ENCODE measurements at places on chromosomes 2 and 18. TPM values are rescaled to one million over a fixed set of nuclear protein-coding genes. Genes with fewer than 3 reads are reported as not detected.

DNA sequence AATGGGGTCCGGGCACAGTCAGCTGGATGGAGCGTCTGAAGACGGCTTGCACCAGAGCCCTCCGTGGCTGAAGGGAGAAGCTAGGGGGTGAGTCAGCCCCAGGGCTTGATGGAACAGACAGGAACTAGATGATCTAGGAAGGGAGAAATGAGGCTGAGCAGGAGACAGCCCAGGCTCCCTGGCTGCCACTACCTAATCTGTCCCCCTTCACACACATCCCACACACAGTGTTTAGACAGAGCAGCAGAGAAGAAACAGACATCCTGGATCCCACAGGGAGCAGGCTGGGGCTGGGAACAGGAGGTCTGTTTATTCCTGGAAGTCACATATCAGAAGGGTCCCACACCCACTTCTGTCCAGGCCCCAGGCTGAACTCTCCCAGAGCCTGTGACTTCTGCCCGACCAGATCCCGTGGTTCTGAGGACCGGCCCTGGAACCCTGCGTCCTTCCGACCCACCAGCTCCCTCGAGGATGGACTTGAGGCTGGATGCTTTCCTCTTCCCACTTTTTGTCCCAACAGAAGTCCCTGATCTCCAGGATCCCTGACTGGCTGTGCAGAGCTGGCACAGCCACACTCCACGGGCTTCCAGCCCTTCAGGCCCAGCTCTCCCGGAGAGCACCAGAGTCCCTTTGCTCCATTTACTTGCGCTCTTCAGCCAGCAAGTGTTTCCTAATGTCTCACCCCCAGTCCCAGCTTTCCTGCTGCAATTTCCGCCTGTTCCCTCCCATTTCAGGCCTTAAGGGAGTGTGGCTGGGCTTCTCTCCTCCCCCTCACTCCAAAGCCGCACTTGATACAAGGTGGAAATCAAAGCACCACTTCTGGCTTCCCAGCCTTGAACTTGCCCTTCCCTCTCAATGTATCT is 1.5 kb upstream of the GPBAR1 start:
- H3K27me3 ChIP-seq, result no peaks in the 10 kb centered on the region
- H3K27ac ChIP-seq, result no peak overlapping the region
- H3K4me3 ChIP-seq, result no peak overlapping the region
- peaks cover 10% of the 10 kb centered on the region for H3K4me1 ChIP-seq

- no peak overlapping the region for H3K4me3 ChIP-seq
- H3K4me1 ChIP-seq, result no peaks in the 10 kb centered on the region
- no peaks in the 10 kb centered on the region for H3K27me3 ChIP-seq
- DNase-seq, result no peak
- H3K27ac ChIP-seq, result no peak overlapping the region
These were observed 210.9 kb downstream of the DYM start for GRCh38 chr18:49249521-49249920.

GRCh38 chr2:198518935-198519334 is 714.5 kb downstream of the PLCL1 start:
- H3K27ac ChIP-seq, result no peak overlapping the region
- no peak overlapping the region for H3K4me3 ChIP-seq
- DNase-seq, result no peak
- no peaks in the 10 kb centered on the region for H3K36me3 ChIP-seq

DNA sequence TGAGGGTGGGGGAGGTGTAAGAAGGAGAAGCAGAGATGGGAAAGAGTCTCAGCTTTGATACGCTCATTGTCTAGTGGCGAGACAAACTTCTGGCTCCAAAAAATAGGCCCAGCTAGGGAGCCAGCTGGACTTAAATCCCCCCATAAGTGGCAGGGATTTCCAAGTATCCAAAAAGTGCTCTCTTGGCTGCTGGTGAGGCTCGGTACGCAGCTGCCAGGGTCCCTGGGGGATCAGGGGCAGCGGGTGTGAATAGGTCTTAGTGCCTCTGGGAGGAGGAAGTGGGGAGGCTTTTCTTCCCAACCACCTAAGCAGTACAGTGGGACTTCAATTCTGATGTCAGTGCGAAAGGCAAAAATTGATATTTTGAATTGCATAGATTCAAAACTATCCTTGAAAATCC is 73.5 kb downstream of the ALK start:
- no peak for DNase-seq
- no peaks in the 10 kb centered on the region for H3K4me1 ChIP-seq
- H3K36me3 ChIP-seq, result no peaks in the 10 kb centered on the region
- H3K4me3 ChIP-seq, result no peak overlapping the region

- no peaks in the 10 kb centered on the region for H3K36me3 ChIP-seq
- DNase-seq, result no peak
- peaks cover 12% of the 10 kb centered on the region for H3K4me1 ChIP-seq
- H3K27me3 ChIP-seq, result peaks cover 4% of the 10 kb centered on the region
These were observed 2.8 kb downstream of the RHOB start for GRCh38 chr2:20449501-20450200.

GRCh38 chr2:175205523-175205922 is 24.0 kb upstream of the ATP5MC3 start:
- H3K4me3 ChIP-seq, result no peak overlapping the region
- DNase-seq, result no peak
- no peak overlapping the region for H3K27ac ChIP-seq

- no peaks in the 10 kb centered on the region for H3K36me3 ChIP-seq
- H3K27me3 ChIP-seq, result no peaks in the 10 kb centered on the region
- DNase-seq, result no peak
- H3K4me3 ChIP-seq, result no peak overlapping the region
- H3K27ac ChIP-seq, result no peak overlapping the region
- H3K4me1 ChIP-seq, result no peaks in the 10 kb centered on the region
These were observed 88.9 kb downstream of the TTN start for GRCh38 chr2:178718283-178718682.

DNA sequence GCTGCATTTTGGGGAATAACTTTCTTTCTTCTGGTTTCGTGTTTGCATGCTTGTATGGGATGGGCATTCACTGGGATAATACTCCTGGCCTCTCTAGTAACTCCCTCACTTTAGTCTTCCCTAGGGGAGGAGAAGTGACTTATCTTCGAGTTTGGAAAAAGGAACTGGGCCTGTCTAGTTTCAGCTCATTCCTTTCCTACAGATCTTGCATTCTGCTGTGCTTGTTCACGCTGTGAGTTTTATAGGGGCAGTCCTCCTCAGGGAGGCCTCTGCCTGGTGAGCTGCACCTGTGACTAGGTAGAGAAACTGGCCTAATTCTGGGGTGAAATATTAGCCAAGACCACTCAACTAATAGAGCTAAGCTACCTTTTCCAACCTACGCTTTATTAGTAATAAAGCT is 50.9 kb downstream of the PHLPP1 start:
- H3K27me3 ChIP-seq, result no peaks in the 10 kb centered on the region
- H3K36me3 ChIP-seq, result no peaks in the 10 kb centered on the region
- no peak overlapping the region for H3K4me3 ChIP-seq

DNA sequence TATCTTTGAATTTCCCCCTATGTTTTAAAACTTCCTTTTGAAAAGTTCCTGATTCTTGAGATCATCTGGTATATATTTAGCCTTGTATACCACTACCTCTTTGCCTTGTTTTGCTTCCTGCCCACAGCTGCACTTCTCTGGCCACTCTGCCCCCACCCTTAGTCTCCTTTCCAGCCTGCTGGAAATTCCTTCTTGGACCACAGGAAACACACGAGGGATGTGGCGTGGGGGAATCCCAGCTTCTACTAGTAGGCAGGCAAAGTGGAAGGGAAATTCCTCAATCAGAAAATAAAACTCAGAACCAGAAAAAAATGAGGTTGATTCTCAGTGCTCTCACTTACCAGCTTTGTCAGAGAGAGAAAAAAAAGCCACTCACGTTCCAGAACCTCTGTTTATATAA is 13.4 kb downstream of the IL18RAP start:
- H3K4me3 ChIP-seq, result no peak overlapping the region
- peaks cover 11% of the 10 kb centered on the region for H3K4me1 ChIP-seq
- peak; percentile 21 for DNase-seq

- no peak for DNase-seq
- H3K27me3 ChIP-seq, result no peaks in the 10 kb centered on the region
- no peak overlapping the region for H3K27ac ChIP-seq
- H3K4me1 ChIP-seq, result no peaks in the 10 kb centered on the region
- H3K36me3 ChIP-seq, result no peaks in the 10 kb centered on the region
- no peak overlapping the region for H3K4me3 ChIP-seq
These were observed 288.8 kb upstream of the SIX3 start for GRCh38 chr2:44652701-44653100.

GRCh38 chr2:30225131-30225762 is 6.1 kb upstream of the LBH start:
- H3K27ac ChIP-seq, result peak overlapping the region; percentile 76
- H3K36me3 ChIP-seq, result no peaks in the 10 kb centered on the region

- H3K4me3 ChIP-seq, result no peak overlapping the region
- DNase-seq, result no peak
- H3K27me3 ChIP-seq, result no peaks in the 10 kb centered on the region
- H3K27ac ChIP-seq, result no peak overlapping the region
- H3K4me1 ChIP-seq, result no peaks in the 10 kb centered on the region
These were observed 67.1 kb downstream of the ZBTB7C start for GRCh38 chr18:48342125-48342524.

GRCh38 chr18:712401-713134 is at the start of gene ENOSF1:
Gene ENOSF1, minus strand, starts transcription at chr18:712630. Its CDS starts 43 bp downstream, at chr18:712587.
- H3K36me3 ChIP-seq, result no peaks in the 10 kb centered on the region
- H3K27me3 ChIP-seq, result no peaks in the 10 kb centered on the region
- peak within 1 kb of the TSS; percentile 92 for H3K27ac ChIP-seq
- peak within 1 kb of the TSS; percentile 88 for H3K4me3 ChIP-seq
- peaks cover 14% of the 10 kb centered on the region for H3K4me1 ChIP-seq
- peak; percentile 80 for DNase-seq

DNA sequence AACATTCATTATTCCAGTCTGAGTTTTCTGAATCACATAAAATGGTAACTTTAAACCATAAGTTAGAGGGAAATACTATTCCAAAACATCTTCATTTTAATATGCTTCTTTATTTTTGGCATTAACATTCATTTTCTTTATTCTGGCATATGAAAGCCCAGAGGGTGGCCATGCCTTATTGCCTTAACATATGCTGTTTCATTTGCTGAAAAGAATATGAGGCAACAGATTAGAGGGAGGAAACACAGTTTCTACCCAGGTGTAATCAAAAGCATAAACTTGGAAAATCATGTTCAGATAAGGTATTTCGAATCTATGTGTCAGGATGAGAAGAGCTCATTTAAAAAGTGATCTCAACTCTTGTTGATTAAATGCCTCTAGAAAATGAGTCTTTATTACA is 379.9 kb upstream of the DSEL start:
- no peak overlapping the region for H3K4me3 ChIP-seq
- H3K27me3 ChIP-seq, result no peaks in the 10 kb centered on the region
- H3K4me1 ChIP-seq, result no peaks in the 10 kb centered on the region
- no peaks in the 10 kb centered on the region for H3K36me3 ChIP-seq

DNA sequence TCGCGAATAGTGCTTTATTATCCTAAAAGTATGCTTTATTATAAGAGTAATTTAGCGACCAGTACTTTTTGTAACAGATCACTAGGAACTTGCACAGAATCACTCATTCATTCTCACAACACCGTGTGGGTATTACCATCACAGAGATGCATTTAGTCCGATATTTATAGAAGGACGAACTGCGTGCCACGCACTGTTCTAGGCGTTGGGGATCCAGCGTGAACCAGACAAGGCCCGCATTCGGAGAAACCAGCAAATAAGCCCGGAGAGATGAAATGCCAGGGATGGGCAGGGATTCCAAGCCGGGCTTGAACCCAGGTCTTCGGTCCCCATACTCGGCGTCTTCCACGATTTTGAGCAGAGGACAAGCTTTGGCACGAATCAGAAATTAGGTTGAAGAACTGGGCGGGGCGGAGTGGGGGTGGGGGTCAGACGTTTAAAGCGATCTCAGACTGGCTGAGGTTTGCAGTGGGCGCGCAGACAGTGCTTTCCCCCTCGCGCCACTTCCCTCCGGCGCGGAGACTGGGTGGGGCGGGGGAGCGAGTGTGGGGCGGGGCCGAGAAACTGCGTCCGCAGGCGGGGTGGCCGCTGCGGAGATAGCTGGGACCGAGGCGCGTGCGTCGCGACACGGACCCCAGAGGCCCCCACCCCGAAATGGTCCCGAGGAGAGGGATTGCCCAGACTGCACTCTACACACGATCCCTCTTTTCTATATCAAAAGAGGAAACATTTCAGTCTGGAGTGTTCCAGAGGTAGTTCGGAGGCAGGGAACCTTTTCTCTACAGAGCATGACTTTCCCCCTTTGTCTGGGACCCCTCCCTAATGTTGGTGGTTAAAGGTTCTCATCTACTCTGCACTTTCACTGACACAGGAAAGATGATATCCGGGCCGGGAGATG is 1.1 kb upstream of the CXCR4 start:
- peak; percentile 88 for DNase-seq
- peaks cover 19% of the 10 kb centered on the region for H3K36me3 ChIP-seq
- H3K4me3 ChIP-seq, result peak overlapping the region; percentile 87
- H3K4me1 ChIP-seq, result peaks cover 47% of the 10 kb centered on the region

- no peak for DNase-seq
- no peak overlapping the region for H3K27ac ChIP-seq
- no peaks in the 10 kb centered on the region for H3K4me1 ChIP-seq
These were observed 26.0 kb upstream of the LAPTM4A start for GRCh38 chr2:20077411-20077940.

- peak overlapping the region; percentile 22 for H3K27ac ChIP-seq
- H3K27me3 ChIP-seq, result no peaks in the 10 kb centered on the region
- DNase-seq, result no peak
- H3K4me3 ChIP-seq, result no peak overlapping the region
- no peaks in the 10 kb centered on the region for H3K36me3 ChIP-seq
These were observed 51.2 kb downstream of the SPIRE1 start for GRCh38 chr18:12606592-12607315.

GRCh38 chr2:99156891-99157290 is 2.1 kb downstream of the LIPT1 start:
- H3K27ac ChIP-seq, result no peak overlapping the region
- H3K4me1 ChIP-seq, result peaks cover 25% of the 10 kb centered on the region

GRCh38 chr2:113831161-113831560 is 58.7 kb upstream of the ACTR3 start:
- no peaks in the 10 kb centered on the region for H3K27me3 ChIP-seq
- no peak for DNase-seq
- H3K27ac ChIP-seq, result no peak overlapping the region
- no peaks in the 10 kb centered on the region for H3K36me3 ChIP-seq
- H3K4me1 ChIP-seq, result no peaks in the 10 kb centered on the region

DNA sequence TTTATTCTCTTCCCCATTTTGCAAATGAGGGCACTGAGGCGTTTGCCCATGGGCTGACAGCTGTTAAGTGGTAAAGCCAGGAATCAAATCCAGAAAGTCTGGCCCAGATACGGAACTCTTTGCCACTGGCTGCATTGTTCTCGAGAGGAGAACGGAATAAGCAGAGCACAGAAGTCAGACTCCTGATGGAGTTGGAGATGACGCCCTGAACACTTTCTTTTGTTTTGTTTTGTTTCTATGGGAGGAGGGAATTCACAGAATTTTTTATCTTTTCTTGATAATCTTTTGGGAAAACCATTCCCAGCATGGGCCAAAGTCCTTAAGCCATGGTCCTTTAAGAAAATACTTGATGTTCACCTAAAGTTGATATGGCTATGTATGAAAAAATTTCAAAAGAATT is 322.2 kb downstream of the RDH14 start:
- no peaks in the 10 kb centered on the region for H3K4me1 ChIP-seq
- no peak for DNase-seq
- H3K36me3 ChIP-seq, result no peaks in the 10 kb centered on the region
- no peak overlapping the region for H3K4me3 ChIP-seq

The SIX3 gene
- total RNA-seq, result not detected

The KIF1A gene
- 1.8 TPM for total RNA-seq

The CPLX4 gene
- total RNA-seq, result not detected

The FLACC1 gene
- total RNA-seq, result 1.8 TPM

The FAM110C gene
- 0.44 TPM for total RNA-seq

The STAMBP gene
- total RNA-seq, result 71.7 TPM

The RFX8 gene
- not detected for total RNA-seq

The SF3B6 gene
- total RNA-seq, result 141 TPM

The SLC23A3 gene
- total RNA-seq, result 2.3 TPM

The RHOB gene
- 27.4 TPM for total RNA-seq

The ZBTB7C gene
- total RNA-seq, result not detected

The COL4A3 gene
- not detected for total RNA-seq

The TWIST2 gene
- total RNA-seq, result not detected

The ATOH8 gene
- not detected for total RNA-seq

The DSG4 gene
- not detected for total RNA-seq

Measured in CD8-positive, alpha-beta memory T cell (primary cell).